Skeletal muscle cell (primary cell): ENCODE measurements at places on chromosomes 4 and X.

DNA sequence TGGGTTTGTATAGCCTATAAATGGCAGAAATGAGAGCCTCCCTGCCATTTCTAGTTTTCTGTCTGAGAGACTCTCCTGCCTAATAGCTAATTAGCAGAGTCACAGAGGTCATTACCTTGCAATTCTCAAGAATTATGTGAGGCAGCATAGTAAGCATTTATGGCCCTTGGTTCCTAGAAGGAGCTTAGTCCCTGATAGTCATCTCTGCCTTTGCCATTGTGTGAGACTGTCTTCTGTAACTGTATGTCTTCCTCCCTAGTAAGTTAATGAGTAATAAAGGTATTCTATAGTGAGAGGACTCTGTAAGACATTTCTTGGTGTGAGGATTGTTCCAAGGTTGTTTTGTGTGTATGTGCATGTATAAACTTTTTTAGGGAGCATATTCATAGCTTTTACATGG is 108.7 kb downstream of the AR start:
- DNase-seq = no peak

GRCh38 chr4:83449009-83449408 is 6.6 kb downstream of the HELQ start:
- no peak for DNase-seq

- DNase-seq = no peak
These were observed 593.8 kb upstream of the PCDH7 start for GRCh38 chr4:30126351-30126750.

- DNase-seq = no peak
These were observed 170.6 kb downstream of the BANK1 start for GRCh38 chr4:101961144-101961543.

GRCh38 chr4:163350672-163351071 is 7.0 kb downstream of the NPY5R start:
- no peak for DNase-seq

DNA sequence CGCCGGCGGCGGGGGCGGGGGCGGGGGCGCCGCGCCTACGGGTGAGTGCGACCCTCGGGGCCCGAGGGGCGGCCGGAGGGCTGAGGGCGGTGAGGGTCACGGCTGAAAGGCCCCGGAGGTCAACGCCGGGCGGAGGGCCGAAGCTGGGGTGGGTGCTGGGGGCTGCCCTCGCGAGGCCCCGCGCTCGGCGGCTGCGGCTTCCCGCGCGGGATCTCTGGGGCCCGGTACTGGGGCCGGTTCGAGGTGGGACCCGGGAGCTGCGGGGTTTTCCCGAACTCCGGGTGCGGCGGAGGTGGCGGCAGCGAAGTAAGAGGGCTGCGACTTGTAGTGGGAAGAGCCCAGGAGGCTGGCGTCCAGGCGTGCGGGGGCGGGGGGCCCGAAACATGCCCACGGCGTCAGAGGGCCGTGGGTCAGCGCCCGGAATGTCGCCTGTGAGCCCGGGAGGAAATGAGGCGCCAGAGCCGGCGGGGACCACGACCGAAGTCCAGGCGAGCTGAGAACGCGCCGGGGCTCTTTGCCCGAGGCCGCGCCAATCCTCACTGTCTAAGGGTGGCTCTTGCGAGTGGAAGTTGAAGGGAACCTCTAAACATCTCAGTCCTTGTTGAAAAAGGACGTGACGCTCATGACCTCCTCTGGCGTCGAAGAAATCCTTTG is 407 bp downstream of the IL13RA1 start:
- no peak for DNase-seq

- DNase-seq = no peak
These were observed 1.9 kb downstream of the FRMD7 start for GRCh38 chrX:132125906-132126305.

- DNase-seq = no peak
These were observed 540 bp downstream of the ZNF721 start for GRCh38 chr4:498328-498904.

DNA sequence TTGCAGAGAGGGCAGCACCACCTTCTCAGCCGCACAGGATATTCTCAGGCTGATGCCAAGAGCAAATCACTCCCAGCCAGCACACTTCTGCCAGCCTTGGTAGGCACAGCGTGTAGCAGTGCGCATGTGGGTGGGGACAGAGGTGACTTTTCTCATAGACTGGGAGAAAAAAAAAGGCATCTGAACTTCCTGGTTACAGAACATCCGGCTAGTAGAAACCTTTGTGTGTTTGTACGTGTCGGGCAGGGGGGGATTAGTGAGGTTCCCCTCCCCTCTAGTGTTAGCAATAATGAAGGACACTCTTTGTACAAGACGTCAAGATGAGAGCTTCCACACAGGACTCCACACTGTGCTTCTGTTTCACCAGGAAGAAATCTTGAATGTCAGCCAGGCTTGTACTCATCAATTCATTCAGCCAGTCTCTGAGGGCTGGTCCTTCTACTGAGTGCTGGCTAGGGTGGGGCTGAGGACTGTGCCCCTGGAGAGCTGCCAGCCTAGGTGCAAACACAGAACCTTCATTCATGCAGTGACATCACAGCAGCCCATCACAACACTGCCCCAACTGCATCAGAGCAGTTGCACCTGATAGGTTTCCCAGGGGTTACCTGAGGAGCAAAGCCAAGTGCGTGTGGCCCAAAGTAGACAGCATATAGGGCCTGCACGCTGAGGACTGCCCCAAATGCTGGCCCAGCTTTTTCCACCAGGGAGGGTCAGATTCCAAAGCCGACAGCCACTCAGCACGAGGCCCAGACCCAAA is 34.7 kb downstream of the SLC25A5 start:
- DNase-seq = peak; percentile 31

DNA sequence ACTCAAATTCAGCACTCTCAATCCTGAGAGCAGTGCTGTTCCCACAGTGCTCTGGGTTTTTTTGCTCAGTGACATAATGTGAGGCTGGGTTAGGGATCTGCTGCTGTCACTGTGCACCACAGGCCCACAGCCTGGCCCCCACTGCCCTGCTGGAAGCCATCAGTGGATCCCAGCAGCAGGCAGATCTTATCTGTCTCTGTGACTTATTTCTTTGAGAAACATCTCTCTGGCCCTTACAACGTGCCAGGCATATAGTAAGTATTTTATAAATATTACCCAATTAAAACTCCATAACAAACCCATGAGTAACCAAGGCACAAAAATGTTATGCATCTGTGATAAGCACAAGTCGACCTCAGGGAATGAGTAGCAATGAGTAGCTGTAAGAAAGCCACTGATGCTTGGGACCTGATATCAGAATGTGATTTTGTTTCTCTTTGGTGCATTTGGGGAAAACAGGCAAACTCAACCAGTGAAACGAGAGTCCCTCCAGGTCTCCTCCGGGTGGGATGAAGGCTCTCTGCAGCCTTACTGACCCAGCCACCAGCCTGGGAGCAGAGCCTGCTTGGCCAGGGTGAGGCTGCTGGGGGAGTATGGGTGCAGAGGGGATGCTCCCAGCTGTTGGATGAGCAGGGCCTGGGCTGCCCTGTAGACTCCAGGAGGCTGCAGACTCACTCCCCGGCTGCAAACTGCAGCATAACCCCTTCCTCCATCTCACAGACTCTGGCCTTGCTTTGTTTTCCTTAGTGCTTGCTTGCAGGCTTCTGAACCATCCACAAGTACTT is 172.7 kb upstream of the LNX1 start:
- DNase-seq = no peak

GRCh38 chr4:163582703-163583102 is 88.2 kb downstream of the TMA16 start:
- no peak for DNase-seq

DNA sequence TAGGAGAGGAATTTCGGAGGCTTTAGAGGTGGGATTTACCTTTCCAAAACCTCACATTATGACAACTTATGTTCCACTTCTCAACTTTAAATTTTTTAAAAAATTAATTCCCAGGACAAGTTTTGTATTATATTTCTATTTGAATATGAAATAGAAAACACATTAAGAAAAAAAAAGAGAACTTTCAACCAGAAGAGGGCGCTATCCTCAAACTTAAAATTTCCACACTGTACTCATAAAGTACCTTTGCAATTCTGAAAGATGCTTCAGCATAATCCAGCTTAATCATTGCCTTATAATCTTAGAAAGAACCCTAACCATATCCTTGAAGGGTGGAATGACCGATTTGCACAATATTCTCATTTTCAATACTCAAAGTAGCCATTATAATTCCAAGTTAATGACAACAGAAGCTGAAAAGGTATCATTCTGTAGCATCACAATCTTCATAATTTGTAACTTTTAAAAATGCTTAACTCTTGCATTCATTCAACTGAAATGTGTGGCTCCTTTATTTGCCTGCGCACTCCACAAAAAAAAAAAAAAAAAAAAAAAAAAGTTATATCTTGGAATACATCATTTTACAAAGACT is 158.0 kb downstream of the KCNIP4 start:
- DNase-seq = no peak

- DNase-seq = no peak
These were observed 107.8 kb downstream of the SORCS2 start for GRCh38 chr4:7299908-7300710.

DNA sequence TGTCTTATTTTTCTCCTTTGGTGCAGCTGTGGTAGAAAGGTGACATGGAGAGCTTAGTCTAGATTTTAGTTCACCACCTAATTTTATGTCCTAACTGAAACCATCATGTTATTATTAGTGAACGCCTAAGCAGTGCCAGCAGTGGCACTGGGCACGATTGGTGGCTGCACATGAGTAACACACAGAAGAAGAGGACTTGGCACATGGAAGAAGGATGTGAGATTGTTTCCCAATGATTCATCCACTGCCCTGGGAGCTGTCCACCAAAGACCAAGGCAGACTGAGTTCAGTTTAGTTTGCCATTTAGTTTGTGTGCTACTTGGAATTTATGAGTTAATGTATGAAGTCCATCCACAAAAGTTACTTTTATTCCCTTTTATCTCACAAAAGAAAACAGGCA is 68.1 kb upstream of the NAP1L5 start:
- DNase-seq = peak; percentile 43

DNA sequence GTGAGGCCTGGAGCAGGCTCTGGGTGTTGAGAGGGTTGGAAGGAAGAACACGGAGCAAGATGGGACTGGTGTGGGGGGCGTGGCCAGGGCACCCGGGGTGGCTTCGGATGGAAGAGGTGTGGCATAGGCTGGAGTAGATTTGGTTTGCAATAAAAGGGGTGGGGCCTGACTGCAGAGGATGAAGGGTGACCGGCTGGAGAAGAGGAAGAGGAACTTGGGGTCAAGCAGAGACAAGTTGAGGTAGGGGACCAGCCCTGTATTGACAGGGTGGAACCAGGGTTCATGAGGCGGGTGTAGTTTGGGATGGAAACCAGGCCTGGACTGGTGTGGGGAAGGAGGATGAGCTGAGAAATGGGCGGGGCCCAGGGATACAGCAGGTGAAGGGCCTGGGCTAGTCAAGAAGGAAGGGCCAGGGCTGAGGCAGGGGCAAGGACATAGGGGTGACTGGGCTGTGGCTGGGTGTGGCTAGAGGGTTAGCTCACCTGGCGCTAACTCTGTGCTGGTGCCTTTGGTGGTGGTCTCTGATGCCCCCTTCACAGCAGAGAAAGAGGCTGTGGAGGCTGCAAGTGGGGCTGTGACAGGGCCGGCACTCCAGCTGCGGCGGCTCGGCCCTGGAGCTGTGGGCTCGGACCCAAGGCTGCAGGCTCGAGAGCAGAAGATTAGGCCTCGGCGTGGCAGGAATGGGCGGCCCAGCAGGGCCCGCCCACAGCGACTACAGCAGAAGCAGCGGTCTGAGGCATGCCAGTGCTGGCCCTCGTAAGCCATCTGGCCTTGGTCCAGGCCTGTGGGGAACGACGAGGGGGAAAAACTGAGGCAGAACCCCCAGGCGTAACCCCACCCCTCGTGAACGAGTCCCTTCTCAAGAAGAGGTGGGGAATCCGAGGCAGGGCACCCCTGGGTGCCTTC is 5.0 kb downstream of the PLP2 start:
- no peak for DNase-seq

DNA sequence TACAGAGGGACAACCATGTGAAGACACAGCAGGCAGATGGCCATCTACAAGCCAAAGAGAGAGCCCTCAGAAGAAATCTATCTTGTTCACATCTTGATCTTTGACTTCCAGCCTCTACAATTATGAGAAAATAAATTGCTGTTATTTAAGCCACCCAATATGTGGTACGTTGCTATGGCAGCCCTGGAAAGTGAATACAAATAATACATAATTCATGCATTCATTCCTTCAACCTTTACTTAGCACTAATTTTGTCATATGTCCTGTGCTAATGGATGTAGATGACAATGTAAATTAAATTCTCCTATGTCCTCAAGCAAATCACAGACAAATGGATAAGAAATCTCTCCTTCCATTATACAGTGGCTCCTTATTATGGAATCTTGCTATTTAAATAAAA is 361.6 kb downstream of the PACRGL start:
- no peak for DNase-seq
